Stimulated activated CD4-positive, alpha-beta T cell treated with anti-CD3 and anti-CD28 coated beads, Interleukin-1b, Interleukin-23, amount 100 ng/mL, for 1 hour (primary cell): ENCODE measurements at places on chromosomes 7 and 10.

GRCh38 chr7:30584965-30585364, 9.7 kb upstream of the GARS1 start:
- no peak for DNase-seq

GRCh38 chr10:8767591-8767990, 713.1 kb downstream of the GATA3 start:
- no peak for DNase-seq

DNA sequence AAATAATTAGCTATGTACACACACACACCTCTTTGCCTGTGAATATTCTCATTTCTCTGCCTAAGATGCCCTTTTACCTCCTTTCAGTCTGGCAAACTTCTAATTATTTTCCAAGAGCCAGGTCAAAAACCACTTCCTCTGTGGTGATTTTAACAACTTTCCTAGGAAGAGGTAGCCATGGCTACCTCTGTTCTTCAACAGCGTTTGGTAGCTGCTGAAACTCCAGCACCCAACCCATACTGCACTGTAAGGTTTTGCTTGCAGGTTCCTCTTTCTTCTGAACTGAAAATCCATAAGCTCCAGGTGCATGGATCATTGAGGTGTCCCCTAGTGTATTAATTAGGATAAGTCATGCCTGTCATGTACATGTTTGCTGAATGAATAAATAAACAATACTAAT, 25.6 kb downstream of the NRCAM start:
- DNase-seq = no peak

DNA sequence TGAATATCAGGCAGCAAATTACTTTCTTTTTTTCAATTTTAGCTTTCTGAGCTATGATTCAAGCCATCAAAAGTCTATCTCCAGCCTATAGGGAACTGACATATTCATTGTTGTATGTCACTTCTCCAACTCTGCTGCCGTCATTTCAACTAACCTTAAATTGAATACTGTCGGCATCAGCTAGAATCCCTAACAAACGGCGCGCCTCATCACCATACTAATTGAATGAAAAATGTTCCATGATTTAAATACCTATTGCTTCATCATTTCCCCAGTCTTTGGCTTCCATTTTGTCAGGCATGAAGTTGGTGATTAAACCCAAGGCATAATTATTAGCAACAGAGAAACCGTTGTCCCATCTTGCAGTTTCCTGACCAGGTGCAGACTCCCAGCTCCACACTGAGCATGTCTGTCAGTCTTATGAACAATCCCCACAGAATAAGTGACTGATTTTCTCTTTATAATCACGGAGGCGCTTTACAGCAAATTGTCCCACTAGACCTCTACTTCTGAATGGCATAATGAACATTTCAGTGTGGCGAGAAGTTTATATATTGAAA, 83.5 kb upstream of the NPY start:
- no peak for DNase-seq

- DNase-seq = no peak
Observed at GRCh38 chr7:33089142-33089541, 20.1 kb downstream of the RP9 start.

DNA sequence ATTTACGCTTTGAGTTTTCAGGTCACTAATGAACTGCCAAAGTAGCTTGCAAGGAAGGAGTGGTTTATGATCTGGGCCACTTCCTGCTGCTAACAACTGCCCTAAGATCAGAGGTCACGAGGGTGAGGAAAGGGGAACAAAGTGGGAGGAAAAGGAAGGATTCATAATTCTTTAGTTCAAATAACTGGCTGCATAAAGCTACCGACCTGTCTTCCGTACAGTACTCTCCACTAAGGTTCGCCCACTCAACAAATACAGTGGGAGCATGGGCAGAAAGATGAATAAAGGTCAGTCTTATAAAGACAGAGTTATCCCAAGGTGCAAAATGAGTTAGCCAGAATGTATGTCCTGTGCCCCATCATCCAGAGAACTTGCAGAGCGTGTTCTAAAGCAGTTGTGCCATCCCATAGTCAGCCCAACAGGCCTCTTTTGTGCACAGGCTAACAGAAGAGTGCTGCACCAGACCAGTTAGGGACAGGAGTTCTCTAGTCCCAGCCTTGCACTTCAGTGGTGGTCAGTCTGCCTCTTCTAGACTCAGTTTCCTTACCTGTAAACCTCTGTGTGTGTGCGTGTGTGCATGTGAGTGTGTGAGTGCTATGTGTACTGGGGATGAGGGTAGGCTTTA, 65.9 kb downstream of the CREB3L2 start:
- DNase-seq = no peak

DNA sequence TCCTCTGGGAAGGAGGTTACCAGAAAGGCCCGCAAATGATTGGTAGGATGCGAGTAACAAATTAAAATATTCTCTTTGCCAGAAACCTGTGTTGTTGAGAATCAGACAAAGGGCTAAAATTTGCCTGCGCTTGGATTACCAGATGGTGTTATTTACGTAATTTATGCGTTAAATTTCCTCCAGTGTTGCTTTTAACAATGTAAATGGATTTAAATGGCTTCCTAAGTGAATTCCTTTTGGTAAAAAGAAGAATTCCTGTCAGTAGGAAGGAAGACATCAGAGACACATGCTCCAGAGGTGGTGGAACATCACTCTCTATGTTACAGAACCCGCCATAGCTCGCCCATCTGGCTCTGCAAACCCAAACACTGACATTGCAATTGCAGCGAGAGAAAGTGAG, 520.6 kb downstream of the GALNT17 start:
- no peak for DNase-seq

- no peak for DNase-seq
Observed at GRCh38 chr7:157265051-157265450, 71.8 kb upstream of the DNAJB6 start.

- DNase-seq = no peak
Observed at GRCh38 chr10:79139124-79139835, 70.5 kb downstream of the ZMIZ1 start.

GRCh38 chr10:72050873-72051272, 37.5 kb downstream of the SPOCK2 start:
- no peak for DNase-seq

DNA sequence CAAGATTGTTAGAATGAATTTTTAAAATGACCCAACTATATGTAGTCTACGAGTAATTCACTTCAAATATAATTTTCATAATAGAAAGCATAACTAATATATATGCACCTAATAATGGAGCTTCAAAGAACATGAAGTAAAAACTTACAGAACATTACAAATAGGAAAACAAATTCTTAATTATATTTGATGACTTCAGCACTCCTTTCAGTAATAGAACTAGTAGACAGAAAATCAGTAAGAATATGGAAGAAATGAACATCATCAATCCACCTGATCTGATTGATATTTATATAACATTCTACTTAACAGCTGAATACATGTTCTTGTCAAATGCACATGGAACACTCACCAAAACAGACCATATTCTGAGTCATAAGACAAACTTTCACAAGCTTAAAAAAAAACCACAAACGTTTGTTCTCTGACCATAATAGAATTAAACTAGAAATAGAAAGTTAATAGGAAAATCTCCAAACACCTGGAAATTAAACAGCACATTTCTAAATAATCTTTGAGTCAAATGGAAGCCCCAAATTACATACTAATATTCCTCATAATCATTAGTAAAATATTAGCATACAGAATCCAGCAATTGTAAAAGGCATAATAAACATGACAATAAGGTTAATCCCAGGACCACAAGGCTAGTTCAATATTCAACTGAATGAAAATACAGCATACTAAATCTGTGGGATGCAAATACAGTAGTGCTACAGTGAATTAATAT, 48.0 kb downstream of the BRAF start:
- DNase-seq = no peak
